ENCODE measurements at places on chromosomes 4 and X.
A peak's percentile ranks its signal among the peaks of the same experiment; 100 is the strongest.

DNA sequence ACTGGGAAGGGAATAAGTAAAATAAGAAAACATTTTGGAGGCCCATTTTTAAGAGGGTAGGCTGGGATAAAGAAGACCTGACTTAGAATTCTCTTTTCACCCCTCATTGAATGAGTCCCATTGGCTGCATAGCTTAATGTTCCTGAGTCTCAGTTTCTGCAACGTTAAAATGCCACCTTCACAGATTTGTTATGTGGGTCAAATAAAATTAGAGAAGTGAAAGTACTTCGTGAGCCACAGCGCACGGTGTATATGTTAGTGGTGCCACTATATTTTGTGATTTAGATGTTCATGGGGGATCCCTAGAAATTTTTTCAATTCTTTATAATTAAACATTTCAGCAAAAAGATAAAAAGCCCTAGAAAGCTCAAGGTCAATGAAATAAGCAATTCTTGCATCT is 109.2 kb upstream of the HS3ST1 start:
- no peak for DNase-seq

- DNase-seq = no peak
These were observed 26.5 kb downstream of the GUCY1A1 start for GRCh38 chr4:155693015-155693663.

DNA sequence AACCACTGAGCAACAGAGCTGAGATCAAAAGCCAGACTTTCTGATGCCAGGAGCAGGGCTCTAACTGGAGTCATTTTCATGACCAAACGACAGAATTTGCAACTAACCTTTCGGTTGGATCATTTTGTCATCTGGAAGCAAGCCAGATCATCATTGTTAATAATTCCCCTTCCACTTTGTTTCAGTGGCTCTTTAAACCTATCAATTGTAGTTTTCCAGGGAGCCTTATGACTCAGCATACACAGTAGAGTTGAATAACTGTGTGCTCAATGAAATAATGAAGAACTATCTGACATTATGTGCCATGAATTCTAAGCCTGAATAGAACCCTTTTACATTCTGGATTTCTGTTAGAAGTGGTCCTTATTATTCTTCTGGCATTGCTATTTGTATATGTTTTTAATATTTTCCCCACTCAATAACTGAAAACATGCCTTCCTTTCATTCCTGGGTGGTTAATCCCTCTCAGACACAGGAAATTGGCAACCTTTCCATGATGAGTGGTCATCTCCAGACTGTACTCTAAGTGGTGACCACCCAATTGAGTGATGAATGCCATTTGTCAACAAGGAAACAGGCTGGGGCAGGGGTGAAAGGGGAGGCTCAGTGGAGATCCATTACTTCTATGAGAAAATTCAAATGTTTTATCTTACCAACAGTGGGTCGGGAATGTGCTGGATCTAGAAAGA is 431.8 kb downstream of the BCOR start:
- DNase-seq = no peak

- no peak for DNase-seq
These were observed 33.3 kb upstream of the H2AZ1 start for GRCh38 chr4:99983289-99983943.

DNA sequence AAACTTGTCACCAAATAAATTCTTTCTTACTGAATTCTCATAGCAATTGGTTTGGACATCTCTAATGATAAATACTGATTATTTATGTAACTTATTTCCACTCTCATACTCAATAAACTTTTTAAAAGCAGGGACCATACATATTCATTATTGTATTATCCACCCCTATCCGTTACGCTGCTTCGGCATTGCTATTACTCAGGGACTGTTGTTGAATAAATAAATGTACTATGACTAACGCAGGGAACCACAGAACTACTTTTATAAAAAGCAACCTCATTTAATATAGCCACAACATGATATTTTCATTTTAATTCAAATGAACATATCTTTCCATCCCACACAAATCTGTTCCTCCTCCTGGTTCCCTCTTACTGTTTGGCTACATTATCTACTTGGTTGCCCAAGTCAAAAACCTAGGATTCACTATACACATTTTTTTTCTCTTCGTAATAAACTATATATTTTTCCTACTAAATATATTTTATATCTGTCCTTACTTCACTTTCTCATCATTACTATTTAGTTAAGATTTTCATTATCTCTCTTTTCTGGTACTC is 14.9 kb upstream of the ANKRD50 start:
- no peak for DNase-seq

GRCh38 chr4:159190651-159191050 is 87.8 kb downstream of the RAPGEF2 start:
- DNase-seq = no peak

- DNase-seq = no peak
These were observed 108.8 kb upstream of the STIM2 start for GRCh38 chr4:26751838-26752237.

- DNase-seq = no peak
These were observed 65.9 kb downstream of the MAD2L1 start for GRCh38 chr4:120000591-120001296.

GRCh38 chrX:68708503-68709290 is 61.2 kb downstream of the STARD8 start:
- DNase-seq = no peak

DNA sequence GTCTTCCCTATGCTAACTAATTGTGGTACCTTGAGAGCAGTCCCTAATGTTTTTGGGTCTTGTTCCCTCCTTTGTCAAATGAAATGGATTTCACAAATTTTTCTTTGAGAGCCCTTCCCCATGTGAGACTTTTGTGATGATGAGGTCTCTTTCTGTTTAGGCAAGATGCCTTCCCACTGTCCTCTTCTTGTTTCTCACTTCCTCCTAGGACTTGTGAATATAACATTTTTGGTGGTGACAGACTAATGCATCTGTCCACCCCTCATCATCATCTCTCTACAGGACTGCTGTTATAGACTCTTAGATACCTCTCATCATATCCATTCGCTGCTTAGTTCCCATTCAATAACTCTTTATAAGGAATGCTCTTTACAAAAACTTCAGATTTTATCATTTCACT is 8.7 kb upstream of the ANK2 start:
- DNase-seq = no peak

DNA sequence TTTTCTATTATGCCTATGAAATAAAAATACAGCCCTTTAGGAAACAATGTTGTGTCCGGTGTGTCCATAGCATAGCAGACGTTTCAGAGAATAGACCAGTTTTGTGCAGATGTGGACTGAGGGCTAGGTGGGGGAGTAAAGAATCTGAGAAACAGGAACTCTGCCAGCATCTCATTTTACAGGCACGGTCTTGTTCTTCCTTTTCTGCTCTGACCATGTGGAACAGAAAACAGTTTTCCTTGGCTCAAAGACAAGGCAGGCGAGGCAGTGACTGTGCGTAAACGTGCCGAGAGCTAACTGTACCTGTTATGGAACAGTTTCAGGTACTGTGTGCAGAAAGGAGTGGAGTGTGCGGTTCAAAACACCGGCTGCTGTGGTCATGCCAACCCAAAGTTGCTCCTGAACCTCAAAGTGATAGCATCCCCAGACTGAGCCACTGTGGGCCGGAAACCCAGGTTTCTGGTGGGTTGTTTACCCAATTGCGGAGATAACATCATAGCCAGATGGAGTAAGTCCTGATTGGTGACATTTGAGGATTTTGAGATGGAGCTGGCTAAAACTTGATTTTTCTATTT is 20.2 kb downstream of the CNGA2 start:
- no peak for DNase-seq

GRCh38 chr4:114811564-114812301 is 213.1 kb downstream of the UGT8 start:
- no peak for DNase-seq

DNA sequence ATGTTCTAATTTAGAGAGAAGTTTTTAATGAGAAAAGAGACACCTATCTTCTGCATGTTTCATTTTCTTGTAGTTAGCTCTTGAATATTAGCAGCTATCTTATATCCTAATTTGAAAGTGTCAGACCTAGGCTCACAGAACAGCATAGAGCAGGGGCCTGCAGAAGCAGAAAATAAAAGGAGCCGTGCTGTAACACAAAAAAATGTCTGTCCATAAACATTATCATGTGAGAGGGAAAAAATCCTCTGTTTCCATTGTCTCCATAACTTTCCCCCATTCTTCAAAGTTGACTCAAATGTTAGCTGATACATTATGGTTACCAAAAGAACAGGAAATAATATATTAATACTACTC is 329.2 kb upstream of the EPHA5 start:
- no peak for DNase-seq

DNA sequence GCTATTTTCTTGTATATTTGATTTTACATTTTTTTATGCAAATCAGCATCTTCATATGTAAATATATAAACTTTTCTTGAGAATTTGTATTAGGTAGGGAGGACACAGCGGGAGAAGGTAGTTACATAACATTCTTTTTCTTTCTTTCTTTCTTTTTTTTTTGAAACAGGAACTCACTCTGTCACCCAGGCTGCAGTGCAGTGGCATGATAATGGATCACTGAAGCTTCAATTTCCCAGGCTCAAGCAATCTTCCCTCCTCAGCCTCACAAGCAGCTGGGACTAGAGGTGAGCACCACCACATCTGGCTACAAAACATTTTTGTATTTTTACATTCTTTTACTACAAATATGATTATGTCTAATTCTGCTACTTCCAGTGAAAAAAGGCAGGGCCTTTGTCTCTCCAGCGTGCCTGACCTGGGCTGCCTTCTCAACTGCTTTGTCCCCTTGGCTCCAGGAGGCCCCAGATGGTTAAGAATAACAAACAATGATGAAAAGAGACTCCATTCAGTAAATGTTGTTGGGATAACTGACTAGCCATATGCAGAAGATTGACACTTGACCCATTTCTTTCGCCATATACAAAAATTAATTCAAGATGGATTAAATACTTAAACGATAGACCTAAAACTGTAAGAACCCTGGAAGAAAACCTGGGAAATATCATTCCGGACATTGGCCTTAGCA is 46.5 kb upstream of the FAT4 start:
- DNase-seq = no peak

- no peak for DNase-seq
These were observed 442.8 kb upstream of the ZFP42 start for GRCh38 chr4:187552781-187553180.

DNA sequence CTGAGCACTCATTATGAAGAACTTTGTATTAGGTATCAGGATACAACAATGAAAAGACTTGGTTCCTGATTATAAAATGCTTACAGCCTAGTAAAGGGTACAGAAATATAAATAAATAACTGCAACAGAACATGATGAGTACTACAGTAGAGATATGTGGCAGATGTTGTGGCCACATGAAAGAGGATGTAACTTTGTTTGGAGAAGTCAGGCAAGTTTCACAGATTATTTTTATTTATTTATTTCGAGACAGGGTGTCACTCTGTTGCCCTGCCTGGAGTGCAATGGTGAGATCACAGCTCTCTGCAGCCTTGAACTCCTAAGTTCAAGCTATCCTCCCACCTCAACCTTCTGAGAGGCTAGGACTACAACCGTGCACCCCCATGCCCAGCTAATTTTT is 15.8 kb upstream of the UBE2K start:
- DNase-seq = no peak

- no peak for DNase-seq
These were observed 960.5 kb downstream of the RPA4 start for GRCh38 chrX:97844161-97844560.

GRCh38 chrX:118839334-118839958 is 15.8 kb downstream of the ZCCHC12 start:
- DNase-seq = peak; percentile 76

DNA sequence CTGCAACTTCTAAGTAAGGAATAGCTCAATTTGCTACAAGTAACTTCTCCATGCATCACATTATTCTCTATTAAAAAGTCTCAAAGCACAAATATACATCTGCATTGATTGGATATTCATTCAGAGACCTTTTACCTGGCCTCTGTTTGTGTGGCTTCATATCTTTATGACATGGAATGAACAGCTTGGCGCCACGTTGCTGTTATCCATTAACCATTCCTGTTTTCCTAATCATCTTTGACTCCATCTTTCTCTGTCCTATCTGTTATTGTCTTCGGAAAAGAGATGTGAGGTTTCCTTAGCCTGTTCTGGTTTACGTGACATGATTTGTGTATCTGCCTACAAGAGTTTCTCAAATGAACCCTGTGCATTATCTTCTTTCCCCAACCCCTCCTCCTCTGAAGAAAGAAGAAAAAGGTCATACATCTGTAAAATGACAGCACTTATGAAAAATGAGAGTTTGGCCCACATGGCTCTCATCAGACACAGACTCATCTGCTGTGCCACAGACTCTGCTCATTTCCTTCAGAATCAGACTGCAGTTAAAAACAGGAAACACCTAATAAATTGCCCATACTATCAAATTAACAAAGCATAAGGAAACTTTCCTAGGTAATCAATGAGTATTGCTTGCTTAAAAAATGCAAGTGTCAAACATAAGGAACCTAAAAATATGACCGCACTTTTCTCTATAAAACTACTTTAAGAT is 347.6 kb upstream of the FAM241A start:
- DNase-seq = no peak

DNA sequence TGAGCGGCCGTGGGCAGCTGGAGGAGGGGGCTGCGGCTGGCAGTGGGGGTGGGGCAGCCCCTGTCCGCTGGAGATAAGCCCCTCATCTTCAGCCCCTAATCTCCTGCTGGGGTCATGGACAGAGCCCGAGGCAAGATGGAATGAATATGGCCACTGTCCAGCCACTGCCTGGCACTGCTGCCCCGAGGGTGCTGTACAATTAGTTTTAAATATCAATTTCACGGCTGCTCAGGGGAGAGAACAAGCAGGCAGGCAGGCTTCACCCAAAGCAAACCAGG is 64.1 kb upstream of the NKX1-1 start:
- no peak for DNase-seq

DNA sequence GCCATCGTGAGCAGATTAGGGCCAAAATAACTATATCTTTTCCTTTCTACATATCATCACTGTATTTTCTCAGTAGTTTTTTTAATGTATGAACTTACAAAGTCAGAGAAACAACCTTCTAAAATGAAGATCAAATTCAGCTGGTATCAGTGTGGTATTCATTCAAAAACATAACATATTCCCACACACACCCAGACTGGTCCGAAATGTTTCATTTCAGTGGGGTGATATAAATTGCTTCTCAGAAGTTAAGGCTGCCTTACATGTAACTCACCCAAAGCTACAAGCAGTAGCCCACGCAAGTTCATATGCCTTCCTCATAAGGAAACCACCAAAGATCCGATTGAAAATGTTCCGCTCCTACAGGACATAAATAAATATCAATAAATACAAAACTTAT is 37.8 kb downstream of the ACOT9 start:
- no peak for DNase-seq

DNA sequence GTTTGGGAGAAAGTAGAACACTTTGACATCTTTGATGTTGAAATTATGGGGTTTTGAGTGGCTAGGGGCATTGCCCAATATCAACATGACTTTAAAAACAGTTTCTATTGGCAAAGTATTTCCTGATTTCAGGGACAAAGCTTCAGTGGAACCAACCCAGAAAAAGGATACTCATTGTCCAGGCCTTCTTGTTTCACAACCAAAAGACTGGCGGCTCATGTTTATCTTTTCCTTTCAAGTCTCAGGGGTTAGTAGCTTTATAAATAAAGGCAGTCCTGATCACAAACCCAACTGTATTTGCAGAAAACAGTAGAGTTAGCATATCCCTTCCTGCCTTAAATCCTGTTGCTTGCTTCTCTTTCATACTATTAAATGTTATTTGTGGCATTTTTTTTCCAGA is 119.1 kb downstream of the SLITRK2 start:
- no peak for DNase-seq
